Skeletal muscle cell (primary cell): ENCODE measurements at places on chromosomes 5 and 9.
A peak's percentile ranks its signal among the peaks of the same experiment; 100 is the strongest.

DNA sequence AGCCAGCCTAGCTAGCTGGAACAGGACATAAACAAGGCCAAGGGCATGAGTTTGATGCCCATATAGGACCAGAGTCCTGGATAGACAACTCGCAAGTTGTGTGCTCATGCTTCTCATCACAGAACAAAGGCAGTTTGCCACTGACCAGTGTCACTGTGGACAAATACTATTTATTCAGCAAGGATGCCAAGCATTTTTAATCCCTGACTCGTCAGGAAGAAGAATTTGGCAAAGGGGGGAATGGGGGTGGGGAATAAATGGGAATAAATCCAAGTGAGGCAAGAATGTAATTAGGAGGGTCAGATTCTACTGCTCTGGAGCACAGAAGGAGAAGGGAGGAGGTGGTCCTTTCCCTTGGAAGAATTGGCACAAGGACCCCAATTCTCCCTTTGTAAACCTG, 46.8 kb upstream of the ANKRD55 start:
- peak; percentile 35 for DNase-seq

DNA sequence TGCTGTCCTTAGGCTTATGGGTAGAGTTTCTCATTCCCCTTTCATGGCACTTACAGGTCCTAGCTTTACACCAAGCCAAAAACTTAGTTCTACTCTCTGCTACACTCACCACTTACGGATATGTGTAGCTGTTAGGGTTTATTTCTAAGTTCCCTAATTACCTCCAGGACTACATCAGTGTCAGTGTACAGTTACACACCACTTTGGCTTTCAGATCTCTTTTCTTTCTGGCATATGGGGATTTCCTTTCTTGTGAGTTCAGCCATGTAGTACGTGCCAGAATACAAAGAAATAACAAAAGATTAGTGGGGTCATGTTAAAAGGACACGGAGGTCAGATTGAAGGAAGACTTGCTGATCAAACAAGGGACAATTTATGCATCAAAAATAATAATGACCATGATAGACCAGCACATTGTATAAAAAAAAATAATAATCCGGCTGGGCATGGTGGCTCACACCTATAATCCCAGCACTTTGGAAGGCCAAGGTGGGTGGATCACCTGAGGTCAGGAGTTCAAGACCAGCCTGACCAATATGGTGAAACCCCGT, 41.8 kb downstream of the LYRM7 start:
- no peak for DNase-seq

- DNase-seq = peak; percentile 82
Measured at GRCh38 chr5:32225445-32225844, 51.3 kb upstream of the GOLPH3 start.

DNA sequence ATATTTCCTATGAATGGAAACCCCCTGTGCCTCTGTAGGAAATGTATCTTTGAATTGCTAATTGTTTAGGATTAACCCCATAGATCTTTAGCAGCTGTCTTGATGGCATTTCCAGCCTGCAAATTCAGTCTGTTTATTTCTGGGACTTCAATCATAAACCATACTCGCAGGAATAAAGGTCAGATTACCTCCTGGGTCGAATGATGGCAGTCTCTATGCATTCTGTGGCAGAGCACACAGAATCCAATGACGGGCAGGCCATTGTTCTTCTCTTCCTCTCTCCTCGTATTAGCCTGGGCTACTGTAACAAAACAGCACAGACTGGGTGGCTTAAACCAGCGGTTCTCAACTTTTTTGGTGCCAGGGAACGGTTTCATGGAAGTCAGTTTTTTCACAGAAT, 199.9 kb downstream of the PCSK5 start:
- no peak for DNase-seq

DNA sequence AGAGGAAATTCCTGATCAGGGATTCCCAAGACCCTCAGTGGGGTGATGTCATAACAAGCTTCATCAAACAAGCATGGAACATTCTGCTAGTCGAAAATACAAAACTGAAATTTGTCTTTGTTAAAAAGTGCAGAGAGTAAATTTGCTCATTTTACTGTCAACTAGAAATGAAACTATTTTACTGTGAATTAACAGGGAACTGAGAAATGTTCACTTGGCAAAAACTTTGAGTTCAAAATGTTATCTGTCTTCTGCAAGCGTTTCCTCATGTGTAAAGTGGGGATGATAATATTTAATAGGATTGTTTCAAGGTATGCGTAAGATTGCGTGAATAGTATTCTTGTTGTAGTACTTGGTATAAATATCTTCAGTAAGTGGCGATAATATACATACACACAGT, 45.4 kb downstream of the ALDH1A1 start:
- no peak for DNase-seq

DNA sequence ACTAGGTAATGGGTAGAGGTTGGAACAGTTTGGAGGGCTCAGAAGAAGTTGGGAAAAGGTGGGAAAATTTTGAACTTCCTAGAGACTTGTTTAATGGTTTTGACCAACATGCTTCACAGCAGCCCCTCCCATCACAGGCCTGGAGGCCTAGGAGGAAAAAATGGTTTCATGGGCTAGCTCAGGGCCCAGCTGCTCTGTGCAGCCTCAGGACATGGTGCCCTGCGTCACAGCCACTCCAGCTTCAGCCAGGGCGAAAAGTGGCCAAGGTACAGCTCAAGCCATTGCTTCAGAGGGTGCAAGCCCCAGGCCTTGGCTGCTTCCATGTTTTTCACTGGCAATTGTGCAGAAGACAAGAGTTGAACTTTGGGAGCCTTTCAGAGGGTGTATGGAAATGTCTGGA, 453.7 kb downstream of the LRRC70 start:
- DNase-seq = no peak

DNA sequence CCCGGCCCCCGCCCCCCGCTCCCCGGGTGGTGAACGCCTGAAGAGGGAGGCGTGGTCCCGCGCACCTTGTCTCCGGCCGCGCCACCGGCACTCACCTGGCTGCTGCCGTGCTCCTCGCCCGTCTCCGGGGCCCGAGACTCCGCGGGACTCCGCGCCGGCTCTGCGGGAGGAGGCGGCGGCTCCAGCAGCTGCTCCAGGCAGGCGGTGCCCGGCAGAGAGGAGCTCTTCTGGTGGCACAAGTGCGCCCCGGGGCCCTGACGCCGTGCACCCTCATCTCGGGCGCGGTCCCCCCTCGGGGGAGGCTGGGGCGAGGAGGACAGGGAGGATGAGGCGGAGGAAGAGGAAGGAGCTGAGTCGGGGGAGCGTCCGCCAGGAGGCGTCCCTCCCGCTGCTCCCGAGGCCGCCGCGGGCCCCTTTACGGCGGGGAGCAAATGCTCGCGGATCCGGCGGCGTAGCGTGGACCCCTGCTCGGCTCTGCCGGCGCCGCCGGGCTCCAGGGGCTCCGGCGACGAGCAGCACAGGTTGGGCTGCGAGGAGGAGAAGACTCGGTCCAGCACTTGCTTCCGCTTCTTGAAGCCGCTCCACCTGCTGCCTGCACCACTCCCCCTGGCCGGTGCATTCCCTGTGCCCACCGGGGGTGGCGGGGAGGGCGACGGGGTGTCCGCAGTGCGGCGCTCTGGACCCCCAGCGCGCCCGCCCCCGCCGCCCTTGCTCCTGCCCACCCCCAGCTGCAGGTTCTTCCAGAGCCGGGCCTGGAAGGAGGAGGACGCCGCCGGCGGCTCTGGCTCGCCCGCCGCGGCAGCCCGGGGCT, 928 bp downstream of the MCTP1 start:
- DNase-seq = no peak

DNA sequence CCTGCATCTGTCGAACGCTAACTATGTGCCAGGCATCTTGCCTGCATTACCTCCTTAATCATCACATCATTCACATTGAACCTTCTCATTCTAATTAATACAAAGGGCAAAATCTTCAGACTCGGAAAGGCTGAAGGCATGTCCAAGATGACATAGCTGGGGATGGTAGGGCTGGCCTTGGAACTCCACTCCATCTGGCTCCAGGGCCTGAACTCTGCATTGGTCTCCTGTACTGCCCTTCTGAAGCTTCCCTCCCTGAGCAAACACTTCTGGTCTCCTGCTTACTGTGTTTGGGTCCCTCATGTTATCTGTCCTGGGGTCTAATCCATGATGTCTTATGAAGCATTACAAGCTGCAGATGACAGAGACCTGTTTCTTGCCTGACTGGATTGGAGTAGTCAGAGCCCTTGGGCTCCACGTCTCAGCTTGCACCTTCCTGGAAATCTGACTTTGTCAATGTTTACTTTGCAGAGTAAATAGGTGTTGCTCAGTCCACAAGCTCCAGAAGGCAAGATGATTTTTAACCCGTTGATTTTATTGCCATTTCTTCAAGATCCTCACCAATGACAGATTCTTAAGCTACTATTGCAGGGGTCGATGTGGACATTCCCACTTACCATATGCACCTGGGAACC, 106.1 kb downstream of the GALNT10 start:
- DNase-seq = no peak

DNA sequence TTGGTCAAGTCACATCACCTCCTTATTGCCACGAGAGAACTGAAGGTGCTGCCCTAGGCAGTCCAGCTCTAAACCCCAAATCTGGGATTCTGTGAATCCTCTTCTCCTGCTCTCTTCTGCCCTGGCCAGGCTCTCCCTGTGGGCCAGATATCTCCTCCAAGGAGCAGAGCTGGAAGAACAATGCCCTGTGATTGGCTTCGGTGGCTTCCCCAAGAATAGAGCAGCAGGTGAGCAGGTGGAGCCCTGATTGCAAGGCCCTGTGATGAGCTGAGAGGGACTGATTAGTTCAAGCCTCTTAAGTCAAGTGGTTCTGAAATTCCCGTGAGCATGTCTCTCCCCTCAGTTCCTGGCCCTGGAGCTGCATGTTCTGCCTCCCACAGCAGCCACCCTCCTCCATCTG, 175.3 kb upstream of the BRINP1 start:
- DNase-seq = no peak

- DNase-seq = no peak
Measured at GRCh38 chr5:69043655-69043996, 50.2 kb upstream of the SLC30A5 start.

DNA sequence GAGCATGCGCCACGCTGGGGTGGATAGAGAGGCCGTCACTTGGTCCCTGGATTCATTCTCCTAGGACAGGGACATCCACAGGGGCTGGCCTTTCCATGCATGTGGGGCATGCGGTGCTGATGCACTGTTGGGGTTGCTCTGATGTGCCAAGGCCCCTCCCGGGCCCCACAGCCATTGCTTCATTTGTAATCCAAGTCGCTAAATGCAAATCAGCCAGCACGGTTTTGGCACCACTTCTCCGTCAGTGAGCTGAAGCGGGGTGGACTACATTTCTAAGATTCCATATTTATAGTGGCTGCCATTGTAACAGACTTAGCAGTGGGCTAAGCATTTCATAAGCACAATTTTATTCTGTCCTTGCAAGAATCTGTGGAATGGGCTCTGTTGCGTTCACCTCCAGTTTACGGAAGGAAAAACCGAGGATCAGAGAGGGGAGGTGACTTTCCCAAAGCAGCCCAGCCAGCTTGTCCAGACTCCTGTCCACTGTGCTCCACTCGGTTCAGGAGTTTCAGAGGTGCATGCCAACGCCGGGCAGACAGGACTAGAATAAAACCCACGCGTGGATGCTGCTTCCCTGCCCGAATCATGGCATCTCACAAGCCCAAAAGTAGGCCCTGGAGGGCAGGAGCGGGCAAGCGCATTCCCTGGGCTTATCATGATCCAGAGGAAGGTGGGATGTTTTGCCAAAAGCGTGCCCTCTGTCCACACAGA, 102.6 kb upstream of the COL5A1 start:
- DNase-seq = no peak

DNA sequence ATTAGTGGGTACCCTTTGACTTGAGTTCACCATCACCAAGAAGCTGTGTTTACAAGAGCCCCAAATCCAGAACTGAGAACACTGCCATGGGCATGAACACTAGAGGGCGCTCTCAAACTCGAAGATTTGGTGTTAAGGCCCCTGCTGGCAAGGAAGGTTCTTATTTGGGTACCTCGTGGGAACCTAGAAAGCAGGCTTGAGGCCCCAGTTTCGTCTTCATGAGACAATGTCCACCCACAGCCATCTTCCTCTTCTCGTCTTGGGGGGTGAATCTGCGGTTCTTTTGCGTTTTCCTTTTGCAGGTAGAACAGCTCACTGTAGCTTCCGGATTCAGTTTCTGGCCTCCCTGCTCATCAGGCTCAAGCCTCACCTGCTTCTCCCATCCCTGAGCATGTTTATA, 184.0 kb downstream of the SEMA5A start:
- no peak for DNase-seq

GRCh38 chr9:107431461-107431860, 58.1 kb downstream of the KLF4 start:
- DNase-seq = no peak

- DNase-seq = no peak
Measured at GRCh38 chr5:139397921-139398320, 3.0 kb upstream of the PROB1 start.

- DNase-seq = no peak
Measured at GRCh38 chr5:173317091-173317730, 11.0 kb downstream of the STC2 start.

GRCh38 chr5:119596046-119596445, 33.3 kb upstream of the FAM170A start:
- no peak for DNase-seq

- DNase-seq = no peak
Measured at GRCh38 chr5:81317536-81317935, 16.1 kb downstream of the ZCCHC9 start.

- DNase-seq = no peak
Measured at GRCh38 chr5:74028976-74029375, 403.0 kb downstream of the ARHGEF28 start.

DNA sequence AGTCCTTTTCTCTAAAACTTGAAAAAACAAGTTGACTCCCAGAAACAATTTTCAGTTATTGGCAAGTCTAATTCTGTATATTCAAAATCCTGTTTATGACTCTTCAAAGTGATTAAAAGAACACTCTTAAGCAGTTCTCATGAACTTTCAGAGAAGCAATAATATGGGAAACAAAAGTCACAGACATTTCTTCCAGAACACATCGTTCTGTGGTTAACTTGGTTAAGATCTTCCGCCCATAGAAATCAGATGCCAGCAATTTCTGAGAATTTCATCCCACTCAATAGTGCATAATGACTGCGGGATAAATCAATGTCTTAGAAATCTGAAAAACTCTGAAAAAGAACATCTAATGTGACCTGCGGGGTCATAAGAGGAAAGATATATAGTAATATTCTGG, 300.5 kb downstream of the COX7C start:
- no peak for DNase-seq

DNA sequence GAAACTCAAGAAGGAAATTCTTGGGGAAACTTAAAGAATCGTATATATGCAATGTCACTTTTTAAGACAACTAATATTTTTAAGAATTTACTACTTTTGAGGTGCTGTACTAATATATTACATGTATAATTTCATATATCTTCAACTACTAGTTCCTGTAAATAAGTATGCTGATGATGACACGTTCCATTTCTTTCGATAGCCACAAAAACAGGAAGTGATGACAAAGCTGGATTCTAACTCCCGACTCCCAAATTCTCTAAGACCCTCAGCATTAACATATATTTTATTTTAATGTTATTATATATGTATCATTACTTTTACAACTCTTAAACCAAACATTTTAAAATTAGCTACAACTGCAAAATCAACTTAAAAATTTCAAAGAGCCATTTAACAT, 74.8 kb downstream of the STK32A start:
- no peak for DNase-seq
